Stimulated activated CD8-positive, alpha-beta memory T cell treated with anti-CD3 and anti-CD28 coated beads, Interleukin-4, amount 100 ng/mL, for 4 hours (primary cell): ENCODE measurements at places on chromosomes 12 and 14.
A peak's percentile ranks its signal among the peaks of the same experiment; 100 is the strongest.

GRCh38 chr12:34046570-34046969, 24.3 kb downstream of the ALG10 start:
- DNase-seq = no peak

DNA sequence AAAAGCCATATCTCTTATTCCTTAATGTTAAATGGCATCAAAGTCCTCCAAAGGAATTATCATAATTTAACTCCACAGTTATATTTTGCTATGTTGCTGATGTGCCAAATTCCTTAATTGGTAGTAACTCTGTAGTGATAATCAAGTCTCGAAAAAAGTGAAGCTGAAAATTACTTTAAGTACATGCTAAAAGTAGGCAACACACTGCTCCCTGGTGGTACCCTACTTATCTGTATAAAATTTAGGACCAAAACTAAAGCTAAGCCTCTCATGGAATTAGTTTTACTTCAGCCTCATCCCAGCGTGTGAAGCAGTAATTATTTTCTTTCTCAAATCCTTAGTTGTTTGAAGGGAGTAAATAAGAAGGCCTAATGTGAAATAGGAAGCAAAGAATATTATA, 132.8 kb downstream of the TTLL5 start:
- no peak for DNase-seq

- no peak for DNase-seq
Measured at GRCh38 chr14:20617138-20618003, 24.1 kb downstream of the OR6S1 start.

GRCh38 chr14:90587252-90587910, 190.6 kb downstream of the CALM1 start:
- DNase-seq = no peak

DNA sequence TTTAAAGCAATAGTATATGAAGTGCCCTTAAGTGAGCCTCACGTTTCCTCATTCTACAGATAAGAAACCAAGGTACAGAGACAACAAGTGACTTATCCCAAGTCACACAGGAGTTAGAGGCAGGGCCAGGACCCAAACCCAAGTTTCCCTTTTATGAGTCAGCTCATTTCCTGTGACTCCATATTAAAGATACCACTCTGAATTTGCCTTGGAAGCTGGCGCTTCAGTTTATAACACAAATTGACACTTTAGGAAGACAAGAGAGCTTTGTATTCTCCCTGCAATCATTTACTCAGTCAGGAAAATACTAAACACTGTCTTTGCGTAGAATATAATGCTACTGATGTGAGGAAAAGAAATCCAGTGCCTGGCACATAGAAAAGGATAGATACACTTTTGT, 43.2 kb downstream of the MYBPC1 start:
- no peak for DNase-seq

DNA sequence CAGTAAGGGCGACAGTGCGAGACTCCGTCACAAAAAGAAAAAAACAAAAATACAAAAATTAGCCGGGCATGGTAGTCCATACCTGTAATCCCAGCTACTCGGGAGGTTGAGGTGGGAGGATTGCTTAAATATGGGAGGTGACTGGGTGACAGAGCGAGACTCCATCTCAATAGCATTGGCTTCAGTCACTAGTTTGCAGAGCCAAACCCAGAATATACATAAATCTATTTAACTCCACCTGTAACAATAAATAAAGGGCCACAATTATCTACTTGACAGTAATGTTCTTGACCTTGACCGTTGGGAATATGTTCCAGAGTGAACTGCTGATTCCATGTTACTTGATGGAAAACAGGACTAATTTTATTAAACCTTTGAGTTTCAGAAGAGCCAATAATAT, 198.9 kb upstream of the MDGA2 start:
- no peak for DNase-seq

DNA sequence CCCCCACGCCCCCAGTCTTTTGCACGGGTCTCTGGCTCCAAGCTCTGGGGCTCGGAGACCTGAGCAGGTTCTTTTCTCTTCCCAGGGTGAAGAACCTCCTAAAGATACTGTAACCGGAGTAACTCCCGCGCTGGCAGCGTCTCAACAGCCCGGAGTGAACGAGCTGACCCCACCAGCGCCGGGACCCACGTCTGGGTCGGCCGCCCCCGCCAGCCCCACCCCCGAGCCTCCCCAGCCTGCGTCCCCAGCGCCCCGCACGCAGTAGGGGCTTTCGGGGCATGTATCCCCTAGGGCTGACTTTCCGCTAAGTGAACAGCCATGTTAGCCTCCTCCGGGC, 858 bp downstream of the SLC35F4 start:
- DNase-seq = no peak

GRCh38 chr12:108668063-108668462, 34.4 kb upstream of the SELPLG start:
- DNase-seq = no peak

- no peak for DNase-seq
Measured at GRCh38 chr12:43277651-43278540, 274.1 kb downstream of the ADAMTS20 start.

DNA sequence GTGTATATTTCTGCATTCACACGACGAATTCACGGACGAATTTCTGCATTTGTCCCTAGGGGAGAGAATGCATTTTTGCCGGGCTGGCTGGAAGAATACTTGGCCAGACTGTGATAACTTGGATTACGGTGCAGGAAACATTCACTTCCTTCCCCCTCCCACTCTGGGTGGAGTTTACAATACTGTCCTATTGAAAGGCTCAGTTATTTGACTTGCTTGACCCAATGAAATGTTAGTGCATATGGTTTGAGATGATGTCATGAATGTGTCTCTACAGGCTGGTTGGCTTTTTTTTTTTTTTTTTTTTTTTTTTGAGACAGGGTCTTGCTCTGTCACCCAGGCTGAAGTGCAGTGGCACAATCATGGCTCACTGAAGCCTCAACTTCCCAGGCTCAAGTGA, 90.7 kb upstream of the NOS1 start:
- no peak for DNase-seq

GRCh38 chr12:57741844-57742738, 2.7 kb upstream of the TSPAN31 start:
- peak; percentile 58 for DNase-seq

- DNase-seq = no peak
Measured at GRCh38 chr12:124827588-124828184, 36.0 kb downstream of the SCARB1 start.

DNA sequence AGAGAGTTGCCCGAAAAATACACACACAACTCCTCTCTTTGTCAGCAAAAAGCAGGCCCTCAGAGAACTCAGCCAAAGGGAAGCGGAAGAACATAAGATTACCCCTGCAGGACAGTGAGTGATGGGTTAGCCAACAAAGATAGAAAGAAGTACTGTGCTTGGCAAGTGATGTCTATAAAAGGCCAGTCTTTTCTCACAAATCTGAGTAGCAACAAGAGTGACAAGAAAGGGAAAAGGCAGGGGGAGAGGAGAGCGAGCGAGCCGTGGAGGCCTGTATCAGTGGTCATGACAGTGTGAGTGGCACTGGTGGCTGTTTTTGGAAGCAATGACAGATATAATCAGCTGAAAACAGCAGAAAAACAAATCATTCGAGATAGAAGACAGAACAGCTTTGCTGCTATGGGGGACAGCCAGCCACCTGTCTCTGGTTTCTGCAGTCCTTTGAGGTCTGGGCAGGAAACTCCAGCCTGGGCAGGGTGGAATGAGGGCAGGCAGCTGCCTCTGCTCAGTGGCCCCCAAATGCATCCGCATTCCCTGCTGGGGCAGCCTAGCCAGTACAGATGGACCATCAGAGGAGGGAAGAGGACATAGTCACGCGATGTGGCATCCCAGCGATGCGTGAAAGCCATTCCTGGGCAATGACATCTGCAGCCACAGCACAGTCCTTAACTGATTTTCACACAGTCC, 74.7 kb downstream of the TRIM9 start:
- DNase-seq = no peak

- no peak for DNase-seq
Measured at GRCh38 chr12:104752881-104753280, 205.2 kb downstream of the SLC41A2 start.

DNA sequence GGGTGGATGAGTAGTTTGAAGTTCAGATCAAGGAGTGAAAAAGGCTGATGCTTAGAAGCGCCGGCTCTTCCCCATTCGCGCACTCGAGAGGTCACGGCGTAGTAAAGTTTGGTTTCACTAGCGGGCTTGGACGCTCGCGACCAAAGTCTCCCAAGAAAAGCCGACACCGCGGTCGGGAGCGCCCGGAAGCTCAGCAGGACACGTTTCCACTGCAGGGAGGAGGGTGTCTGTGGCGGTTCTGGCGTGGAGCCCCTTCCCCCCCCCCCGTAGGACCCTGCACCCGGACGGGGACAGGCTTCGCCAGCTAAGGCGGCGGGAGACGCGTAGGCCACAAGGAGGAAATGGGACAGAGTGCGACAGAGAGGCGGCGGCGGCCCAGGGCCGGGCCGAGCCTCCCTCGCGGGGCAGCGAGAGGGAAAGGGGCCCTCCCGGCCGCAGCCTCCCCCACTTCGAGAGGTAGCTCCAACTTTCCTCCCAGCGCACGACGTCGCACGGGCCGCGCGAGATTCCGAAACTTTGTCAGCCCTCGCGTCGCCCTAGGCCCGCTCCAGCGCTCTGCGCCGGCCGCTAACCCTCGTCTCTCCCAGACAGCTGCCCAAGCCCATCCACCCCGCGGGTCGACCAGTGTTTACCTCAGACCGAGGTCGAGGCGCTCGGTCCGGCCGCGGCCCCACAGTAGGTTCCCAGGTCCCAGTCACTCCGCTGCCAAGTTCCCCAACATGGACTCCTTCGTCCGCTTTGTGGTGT, 480 bp downstream of the SCAF11 start:
- peak; percentile 19 for DNase-seq

- DNase-seq = no peak
Measured at GRCh38 chr12:45732250-45732649, 2.7 kb downstream of the ARID2 start.

- no peak for DNase-seq
Measured at GRCh38 chr12:128933039-128933438, 79.8 kb downstream of the GLT1D1 start.

- no peak for DNase-seq
Measured at GRCh38 chr14:73105050-73105449, 31.3 kb upstream of the PSEN1 start.

- DNase-seq = no peak
Measured at GRCh38 chr12:116466536-116466935, 92.6 kb upstream of the MAP1LC3B2 start.

GRCh38 chr12:57268264-57268663, 17.3 kb upstream of the STAC3 start:
- no peak for DNase-seq

- no peak for DNase-seq
Measured at GRCh38 chr14:52029881-52030280, 39.0 kb downstream of the NID2 start.

- no peak for DNase-seq
Measured at GRCh38 chr14:44662250-44662891, 155.3 kb upstream of the FSCB start.

GRCh38 chr14:52018252-52018651, 28.9 kb downstream of the RTRAF start:
- DNase-seq = no peak

- no peak for DNase-seq
Measured at GRCh38 chr12:93742110-93742934, 65.1 kb downstream of the CRADD start.

DNA sequence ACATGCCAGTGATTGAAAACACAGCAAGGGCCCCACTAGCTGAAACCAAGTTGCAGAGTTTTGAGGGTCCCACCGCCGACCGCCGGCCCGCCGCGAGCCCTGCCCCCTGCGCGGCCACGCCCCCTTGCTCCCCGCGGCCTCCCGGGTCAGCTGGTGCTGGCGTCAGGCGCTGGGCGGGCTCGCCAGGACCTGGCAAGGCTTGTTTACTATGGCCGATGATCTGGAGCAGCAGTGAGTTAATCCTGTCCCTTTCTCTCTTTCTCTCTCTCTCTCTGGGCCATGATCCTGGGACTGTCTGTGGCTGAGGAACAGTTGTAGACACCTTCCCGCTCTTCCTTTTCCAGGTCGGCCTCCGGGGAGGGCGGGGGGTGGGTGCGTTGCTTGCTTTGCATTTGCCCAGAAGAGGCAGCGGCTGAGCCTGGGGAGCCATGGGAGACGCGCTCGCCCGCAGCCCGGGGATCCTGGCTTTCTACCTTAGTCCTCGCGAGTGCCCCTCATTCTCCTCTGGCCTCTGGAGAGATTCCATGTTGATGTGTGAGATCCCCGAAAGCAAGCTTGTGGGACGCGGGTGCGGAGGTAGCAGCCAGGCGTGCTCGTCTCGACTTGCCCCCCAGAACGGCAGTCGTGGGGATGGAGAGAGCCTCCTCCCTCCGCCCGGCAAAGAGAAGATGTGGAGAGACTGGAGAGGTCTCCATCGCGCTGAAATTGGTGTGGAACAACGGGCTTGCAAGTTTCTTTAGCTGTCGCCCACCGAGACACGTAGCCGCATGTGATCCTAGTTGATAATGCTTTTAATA, at the start of gene ABHD4:
TSS of gene ABHD4 (plus strand) at position 202 of the 797 bp plus-strand sequence. CDS start at position 209, 7 bp downstream.
- peak; percentile 27 for DNase-seq

DNA sequence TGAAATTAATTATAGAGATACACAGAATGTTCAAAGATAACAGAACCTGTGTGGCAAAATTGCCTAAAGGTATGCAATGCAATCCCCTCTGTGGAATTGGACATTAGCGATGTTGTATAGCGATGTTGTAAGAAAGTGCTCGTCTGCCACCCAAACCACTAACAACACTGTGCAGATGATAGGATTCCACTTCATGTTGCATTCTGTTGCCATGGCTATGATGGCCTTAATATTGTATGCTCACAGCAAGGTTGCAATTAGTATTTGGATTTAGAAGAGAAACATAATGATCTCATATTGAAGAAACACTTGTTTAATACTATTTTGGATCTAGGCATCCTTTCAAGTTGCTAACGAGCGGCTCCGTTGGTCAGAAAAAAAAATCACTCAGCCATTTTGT, 260.3 kb downstream of the BCAT1 start:
- DNase-seq = no peak

DNA sequence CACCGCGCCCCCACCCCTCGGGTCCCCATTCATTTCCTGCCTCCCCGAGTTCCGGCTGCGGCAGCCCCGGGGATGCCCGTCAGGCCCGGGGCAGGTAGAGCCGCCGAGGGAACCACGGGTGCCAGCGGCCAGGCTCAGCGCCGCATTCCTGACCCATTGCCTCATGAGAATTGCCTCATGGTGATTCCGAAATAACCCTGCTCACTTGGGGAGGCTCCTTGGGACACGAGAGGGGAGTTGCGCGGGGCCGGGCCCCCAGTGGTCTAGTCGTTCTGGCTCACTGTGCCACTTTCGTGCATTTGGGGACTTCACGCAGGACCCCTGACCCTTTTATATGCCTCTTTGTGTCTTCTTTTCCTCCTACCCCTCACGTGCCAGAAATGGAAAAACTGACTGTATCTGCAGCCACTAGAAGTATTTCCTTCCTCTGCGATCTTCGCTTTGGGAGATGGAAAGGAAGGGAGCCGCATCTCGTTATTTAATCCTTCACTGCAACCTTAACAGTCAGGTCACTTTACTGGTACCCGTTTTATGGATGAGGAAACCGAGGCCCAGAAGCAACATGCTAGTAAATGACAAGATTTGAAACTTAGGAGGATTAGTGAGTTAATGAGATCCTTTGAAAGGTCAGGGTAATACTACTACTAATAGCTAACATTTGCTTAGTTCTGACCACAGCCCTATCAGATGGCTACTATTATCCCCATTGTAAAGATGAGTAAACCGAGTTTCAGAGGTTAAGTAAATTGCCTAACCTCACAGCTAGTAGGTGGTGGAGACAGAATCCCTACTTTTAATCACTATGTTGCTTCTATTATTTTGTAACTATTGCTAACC, 768 bp downstream of the PTPN11 start:
- no peak for DNase-seq

GRCh38 chr12:3204143-3204542, 127.0 kb downstream of the TSPAN9 start:
- no peak for DNase-seq

GRCh38 chr14:21070083-21070609, at the start of gene ARHGEF40:
TSS of gene ARHGEF40 (plus strand) at chr14:21070304. CDS start at chr14:21070397, 93 bp downstream.
- no peak for DNase-seq
